Activated CD4-positive, alpha-beta T cell treated with anti-CD3 and anti-CD28 coated beads for 24 hours (primary cell): ENCODE measurements at places on chromosomes 13 and 19.

- peak; percentile 40 for DNase-seq
Observed at GRCh38 chr13:108227651-108228272, 9.6 kb downstream of the ABHD13 start.

GRCh38 chr13:109769921-109770320, 16.5 kb downstream of the IRS2 start:
- no peak for DNase-seq

- peak; percentile 87 for DNase-seq
Observed at GRCh38 chr19:48646001-48646721, at the start of gene CA11. CA11 (minus strand) TSS chr19:48646187; CDS start chr19:48645632, 555 bp downstream.

DNA sequence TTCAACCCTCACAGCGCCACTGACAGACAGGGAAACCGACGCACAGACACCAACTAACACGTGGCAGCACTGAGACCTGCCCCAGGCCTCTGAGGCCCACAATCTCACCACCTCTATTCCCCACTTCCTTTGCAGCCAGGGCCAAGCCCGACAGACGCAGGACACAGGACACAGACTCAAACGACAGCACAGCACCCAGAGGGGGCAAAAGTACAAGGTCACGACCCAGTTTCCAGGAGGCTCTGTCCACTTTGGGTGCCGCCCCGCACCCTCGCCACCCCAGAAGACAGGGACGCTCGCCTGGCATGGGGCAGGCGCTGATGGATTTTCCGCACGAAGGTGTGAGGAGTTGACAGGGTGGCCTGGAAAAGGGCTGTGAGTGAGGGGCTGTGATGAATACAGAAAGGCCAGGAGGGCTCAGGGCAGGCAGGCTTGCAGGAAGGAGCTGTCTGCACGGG, 48.8 kb downstream of the MLLT1 start:
- no peak for DNase-seq

DNA sequence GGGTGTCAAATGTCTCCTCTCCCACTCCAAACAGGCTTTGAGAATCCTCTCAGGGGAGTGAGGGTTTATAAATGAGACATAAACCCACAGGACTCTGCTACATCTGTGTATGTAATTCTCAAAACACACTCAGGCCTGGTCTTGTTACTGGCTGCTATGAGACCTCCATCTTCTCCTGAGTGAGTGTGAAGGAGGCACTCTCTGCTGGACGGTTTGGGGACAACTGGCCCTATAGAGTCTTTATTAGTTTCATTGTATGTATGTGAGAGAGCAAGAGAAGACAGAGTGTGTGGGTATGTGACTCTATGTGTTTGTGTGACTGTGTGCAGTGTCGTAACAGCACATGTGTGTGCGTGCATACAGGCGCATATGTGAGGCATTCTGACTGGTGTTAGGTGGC, 9.6 kb upstream of the CYP4F12 start:
- no peak for DNase-seq

- DNase-seq = no peak
Observed at GRCh38 chr13:31208559-31209122, 8.9 kb downstream of the B3GLCT start.
